ENCODE measurements at places on chromosomes 3 and 15.

DNA sequence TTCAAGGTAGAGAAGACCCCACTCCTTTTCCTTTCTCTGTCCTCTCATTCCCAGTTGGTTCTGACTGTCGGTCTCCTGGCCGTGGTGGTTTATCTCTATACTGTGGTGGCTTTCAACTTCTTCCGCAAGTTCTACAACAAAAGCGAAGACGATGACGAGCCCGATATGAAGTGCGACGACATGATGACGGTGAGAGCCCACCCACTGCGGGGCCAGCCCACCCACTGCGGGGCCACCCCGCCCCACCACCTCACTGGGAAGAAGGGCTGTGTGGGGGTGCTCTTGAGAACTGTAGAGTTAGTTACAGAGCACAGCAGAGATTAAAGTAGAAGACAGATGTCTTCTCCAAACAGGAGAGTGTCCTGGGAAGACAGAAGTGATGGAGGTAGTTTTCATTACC is 110.6 kb upstream of the CHRM5 start:
- no peak for DNase-seq

DNA sequence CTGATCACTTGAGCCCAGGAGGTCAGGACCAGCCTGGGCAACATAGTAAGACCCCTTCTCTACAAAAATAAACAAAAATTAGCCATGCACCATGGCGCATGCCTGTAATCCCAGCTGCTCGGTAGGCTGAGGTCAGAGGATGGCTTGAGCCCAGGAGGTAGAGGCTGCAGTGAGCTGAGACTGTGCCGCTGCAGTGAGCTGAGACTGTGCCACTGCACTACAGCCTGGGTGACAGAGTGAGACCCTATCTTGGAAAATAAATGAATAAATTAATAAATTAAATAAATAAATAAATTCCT is 10.8 kb downstream of the SHISA5 start:
- no peak for DNase-seq

DNA sequence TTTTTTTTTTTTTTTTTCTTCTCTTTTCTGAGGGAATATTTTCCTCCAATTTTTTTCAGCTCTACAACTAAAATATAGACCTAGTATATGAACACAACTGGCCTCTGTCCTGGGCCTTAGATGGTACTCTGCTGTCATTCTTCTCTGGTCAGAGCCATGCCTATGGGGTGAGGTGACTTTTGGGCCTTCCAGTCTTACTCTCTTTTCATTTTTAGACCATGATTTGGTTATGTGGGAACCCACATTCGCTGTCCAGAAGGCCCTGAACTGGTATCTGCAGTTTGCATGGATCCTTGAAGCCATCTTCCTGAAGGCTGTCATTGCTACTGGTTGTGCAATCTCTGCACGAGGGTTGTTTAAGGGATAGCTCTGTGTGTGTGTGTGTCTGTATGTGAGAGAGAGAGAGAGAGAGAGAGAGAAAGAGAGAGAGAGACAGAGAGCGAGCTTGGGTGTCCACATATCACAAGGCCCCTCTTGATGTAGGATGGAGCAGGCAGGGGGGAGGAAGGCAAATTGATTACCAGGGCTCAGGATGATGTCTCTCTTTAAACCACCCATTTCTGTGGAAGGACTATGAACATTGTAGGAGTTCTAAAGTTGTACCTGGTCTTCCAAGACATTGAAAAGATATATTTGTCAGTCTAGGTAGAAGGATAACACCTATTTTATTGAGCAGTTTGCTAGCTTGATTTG is 6.9 kb downstream of the TGFBR2 start:
- no peak for DNase-seq

- DNase-seq: no peak
These were observed 192.6 kb downstream of the TCF12 start for GRCh38 chr15:57111002-57111401.

DNA sequence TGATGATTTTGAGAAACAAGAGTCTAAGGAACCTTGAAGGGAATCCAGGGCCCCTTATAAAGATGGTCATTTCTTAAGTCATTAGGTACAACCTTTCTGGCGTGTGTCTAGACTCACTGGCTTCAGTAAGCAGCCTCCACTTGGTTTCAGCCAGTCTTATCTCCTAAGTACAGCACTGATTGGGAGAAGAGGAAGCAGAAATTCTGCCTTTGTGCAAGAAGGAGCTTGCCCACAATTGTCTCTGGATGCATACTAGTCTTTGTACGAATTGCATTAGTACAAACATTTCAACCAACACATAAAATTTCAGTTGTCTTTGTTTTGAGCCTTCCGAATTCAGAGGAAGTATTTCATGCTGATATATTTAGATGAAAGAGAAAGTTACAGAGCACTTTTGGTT is 139.4 kb downstream of the SLCO3A1 start:
- peak; percentile 57 for DNase-seq

- no peak for DNase-seq
These were observed 430.4 kb upstream of the CCDC54 start for GRCh38 chr3:106946866-106947265.

All from hematopoietic multipotent progenitor cell treated with erythropoietin and hydrocortisone succinate and interleukin-3 and kit ligand, for 6 days (in vitro differentiated cells).